Testis (tissue), 5 donors: ENCODE measurements at places on chromosomes 7 and 10. TPM values are rescaled to one million over a fixed set of nuclear protein-coding genes. Genes with fewer than 3 reads are reported as not detected.

CLEC2L gene
- 0.81 TPM for total RNA-seq

OR9A2 gene
- total RNA-seq, result 0.99 TPM

- DNase-seq, result no peak
- no peak overlapping the region for H3K27ac ChIP-seq
- H3K4me1 ChIP-seq, result no peaks in the 10 kb centered on the region
- H3K36me3 ChIP-seq, result no peaks in the 10 kb centered on the region
These were observed 260.7 kb upstream of the PRKCQ start for GRCh38 chr10:6840766-6841165.

TMEM139 gene
- total RNA-seq, result 2.2 TPM

- no peak overlapping the region for H3K27ac ChIP-seq
- H3K27me3 ChIP-seq, result no peaks in the 10 kb centered on the region
- no peak overlapping the region for H3K4me3 ChIP-seq
- no peaks in the 10 kb centered on the region for H3K36me3 ChIP-seq
- H3K4me1 ChIP-seq, result no peaks in the 10 kb centered on the region
These were observed 30.4 kb downstream of the ZNF92 start for GRCh38 chr7:65404020-65404419.

DNA sequence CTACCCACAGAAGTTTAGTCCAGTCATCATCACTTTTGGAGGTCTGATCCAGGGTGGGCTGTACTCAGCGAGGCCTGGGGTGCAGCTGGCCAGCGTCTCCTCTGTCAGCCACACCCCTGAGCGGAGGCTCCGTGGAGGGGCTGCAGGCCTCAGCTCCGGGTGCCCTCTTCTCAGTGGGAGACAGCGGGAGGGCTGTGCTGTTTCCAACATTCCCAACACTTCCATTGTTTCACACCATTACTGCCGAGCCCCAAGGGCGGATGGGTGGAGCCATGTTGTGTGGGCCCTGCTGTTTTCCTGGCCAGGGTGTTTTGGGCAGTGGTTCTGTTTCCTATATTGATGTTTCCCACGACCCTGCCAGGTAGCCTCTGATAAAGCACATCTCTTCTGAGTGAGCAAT is 95.0 kb downstream of the MKI67 start:
- no peak overlapping the region for H3K4me3 ChIP-seq
- H3K4me1 ChIP-seq, result peaks cover 5% of the 10 kb centered on the region
- DNase-seq, result no peak
- no peak overlapping the region for H3K27ac ChIP-seq

FANK1 gene
- total RNA-seq, result 41.1 TPM

DNA sequence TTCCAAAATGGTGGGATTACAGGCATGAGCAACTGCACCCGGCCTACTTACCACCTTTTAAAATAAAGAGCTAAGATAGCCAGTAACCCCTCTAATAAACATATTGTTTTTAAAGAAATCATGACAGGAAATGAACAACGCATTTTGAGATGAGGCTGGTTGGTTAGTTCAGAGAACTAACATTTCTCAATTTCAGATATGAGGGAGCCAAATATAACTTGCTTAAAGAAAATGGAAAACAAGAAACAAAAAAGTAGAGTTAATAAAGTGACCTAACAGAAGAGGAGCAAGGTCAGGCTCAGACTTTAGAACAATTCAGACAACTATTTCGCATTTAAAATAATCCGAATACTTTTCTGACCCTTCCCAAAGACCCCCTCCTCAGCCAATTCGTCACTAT is 254.9 kb upstream of the PHF14 start:
- no peak overlapping the region for H3K27ac ChIP-seq
- no peak for DNase-seq
- H3K4me3 ChIP-seq, result no peak overlapping the region
- H3K27me3 ChIP-seq, result no peaks in the 10 kb centered on the region

LIPK gene
- not detected for total RNA-seq

SLC26A5 gene
- total RNA-seq, result 1.7 TPM

- no peaks in the 10 kb centered on the region for H3K36me3 ChIP-seq
- H3K4me3 ChIP-seq, result no peak overlapping the region
- no peaks in the 10 kb centered on the region for H3K27me3 ChIP-seq
- H3K4me1 ChIP-seq, result peaks cover 11% of the 10 kb centered on the region
These were observed 238.9 kb upstream of the PLXDC2 start for GRCh38 chr10:19577381-19577780.

GRCh38 chr10:5711642-5712041 is 27.0 kb downstream of the TASOR2 start:
- H3K4me1 ChIP-seq, result peaks cover 8% of the 10 kb centered on the region
- no peak overlapping the region for H3K4me3 ChIP-seq
- H3K36me3 ChIP-seq, result no peaks in the 10 kb centered on the region
- no peaks in the 10 kb centered on the region for H3K27me3 ChIP-seq
- H3K27ac ChIP-seq, result no peak overlapping the region
- no peak for DNase-seq

- H3K27ac ChIP-seq, result no peak overlapping the region
- H3K4me3 ChIP-seq, result no peak overlapping the region
- DNase-seq, result no peak
- H3K4me1 ChIP-seq, result no peaks in the 10 kb centered on the region
These were observed 25.8 kb upstream of the ZNF488 start for GRCh38 chr10:47409866-47410256.

DNA sequence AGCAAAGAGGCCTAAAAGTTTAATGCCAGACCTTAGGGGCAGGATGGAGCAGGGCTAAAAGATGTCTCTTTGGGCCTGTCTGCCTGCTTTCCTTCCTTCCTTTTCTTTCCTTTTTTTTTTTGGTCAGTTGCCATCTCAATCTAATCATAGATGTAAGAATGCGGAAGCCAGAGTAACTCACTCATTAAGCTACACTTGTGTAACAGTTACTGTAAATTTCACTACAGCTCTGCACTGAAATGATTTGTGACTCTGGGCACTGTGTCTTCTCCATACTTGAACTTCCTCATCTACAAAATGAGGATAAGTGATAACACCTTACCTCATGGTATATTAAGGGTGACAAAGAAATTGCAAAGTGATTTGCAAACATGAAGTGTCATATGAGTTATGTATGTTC is 75.5 kb upstream of the AGK start:
- peaks cover 12% of the 10 kb centered on the region for H3K4me1 ChIP-seq
- H3K27me3 ChIP-seq, result no peaks in the 10 kb centered on the region
- no peak overlapping the region for H3K4me3 ChIP-seq
- no peaks in the 10 kb centered on the region for H3K36me3 ChIP-seq

GRCh38 chr7:12706900-12707536 is 19.6 kb downstream of the ARL4A start:
- no peaks in the 10 kb centered on the region for H3K4me1 ChIP-seq
- no peaks in the 10 kb centered on the region for H3K36me3 ChIP-seq
- H3K4me3 ChIP-seq, result no peak overlapping the region
- no peak overlapping the region for H3K27ac ChIP-seq
- no peak for DNase-seq

CROT gene
- total RNA-seq, result 10.5 TPM
